Stimulated activated CD8-positive, alpha-beta memory T cell treated with anti-CD3 and anti-CD28 coated beads, Interleukin-4, amount 100 ng/mL, for 4 hours (primary cell): ENCODE measurements at places on chromosomes 5 and 9.

- no peak for DNase-seq
Observed at GRCh38 chr9:135061441-135061840, 26.0 kb upstream of the OLFM1 start.

DNA sequence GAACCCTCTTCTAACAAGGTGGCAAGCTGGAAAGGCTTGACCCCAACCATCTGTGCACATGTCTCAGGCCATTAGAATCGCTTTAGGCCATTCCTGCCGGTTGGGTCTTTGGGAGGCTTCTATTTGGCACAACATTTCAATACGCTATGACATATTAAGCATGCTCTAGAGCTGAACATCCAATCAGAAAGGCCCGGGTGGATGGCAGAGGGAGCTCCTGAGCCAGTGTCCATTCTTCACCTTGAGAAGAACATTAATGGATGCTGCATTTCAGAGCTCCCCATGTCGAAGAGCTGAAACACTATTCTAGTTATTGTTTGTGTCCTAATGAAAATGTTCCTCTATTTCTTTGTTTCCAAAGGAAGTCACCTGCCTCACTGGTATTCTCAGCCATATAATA lies 12.8 kb downstream of the SPATA9 start:
- no peak for DNase-seq

- no peak for DNase-seq
Observed at GRCh38 chr5:172493002-172493401, 38.7 kb upstream of the SH3PXD2B start.

GRCh38 chr9:105118636-105119035 lies 125.8 kb upstream of the SLC44A1 start:
- no peak for DNase-seq

- DNase-seq: no peak
Observed at GRCh38 chr5:7269591-7270274, 126.2 kb upstream of the ADCY2 start.
